Peyer's patch (tissue), 4 donors: ENCODE measurements at places on chromosomes 13 and 19. TPM values are rescaled to one million over a fixed set of nuclear protein-coding genes. Genes with fewer than 3 reads are reported as not detected.

- DNase-seq: no peak
Observed at GRCh38 chr13:109233293-109233692, 553.1 kb downstream of the IRS2 start.

- no peak for DNase-seq
Observed at GRCh38 chr19:55406826-55407549, 600 bp downstream of the UBE2S start.

GRCh38 chr13:113584870-113585671 is 518 bp downstream of the TFDP1 start:
- DNase-seq: peak; percentile 41

GRCh38 chr13:23510979-23511735 is 59.1 kb upstream of the TNFRSF19 start:
- DNase-seq: no peak

GRCh38 chr19:35777086-35777841 is 1.9 kb downstream of the ARHGAP33 start:
- no peak for DNase-seq

DNA sequence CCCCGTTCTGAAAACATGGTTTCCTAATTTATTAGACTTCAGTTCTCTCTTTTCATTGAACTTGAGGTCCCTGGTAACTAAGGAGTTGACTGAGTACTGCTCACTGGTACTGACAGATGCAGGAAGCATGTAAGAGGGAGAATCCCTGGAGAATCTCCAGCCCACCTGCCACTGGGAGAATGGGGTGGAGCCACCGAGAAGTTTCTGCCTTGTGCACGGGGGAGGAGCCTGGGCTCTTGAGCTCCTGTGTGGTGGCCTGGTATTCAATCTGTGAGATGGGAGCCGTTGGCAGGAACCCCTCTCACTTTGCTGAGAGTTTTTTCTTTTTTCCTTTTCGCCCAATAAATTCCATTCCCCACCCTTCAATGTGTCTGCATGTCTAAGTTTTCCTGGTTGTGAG is 13.2 kb upstream of the AKAP11 start:
- no peak for DNase-seq

DNA sequence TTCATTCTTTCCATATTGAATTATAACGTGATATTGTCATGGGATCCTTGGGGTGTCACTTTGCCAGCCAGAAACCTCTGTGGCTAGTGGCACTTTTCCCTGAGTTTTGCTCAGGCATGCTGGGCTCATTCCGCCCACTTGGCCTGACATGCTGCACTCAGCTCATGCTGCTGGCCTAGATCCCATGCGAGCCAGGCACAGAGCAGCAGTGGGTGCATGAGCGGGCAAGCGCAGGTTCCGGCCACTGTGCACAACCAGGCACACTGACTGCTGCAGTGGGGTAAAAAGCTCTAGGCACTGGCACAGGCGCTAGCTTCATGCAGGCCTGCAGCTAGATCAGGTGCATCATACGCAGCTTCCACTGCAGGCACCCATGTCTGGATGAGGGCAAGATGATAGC is 221.2 kb downstream of the MAB21L1 start:
- DNase-seq: no peak

Gene METTL21C
- not detected for total RNA-seq

Gene OCEL1
- 24.9 TPM for total RNA-seq
